ENCODE measurements at places on chromosomes 1 and 21.

DNA sequence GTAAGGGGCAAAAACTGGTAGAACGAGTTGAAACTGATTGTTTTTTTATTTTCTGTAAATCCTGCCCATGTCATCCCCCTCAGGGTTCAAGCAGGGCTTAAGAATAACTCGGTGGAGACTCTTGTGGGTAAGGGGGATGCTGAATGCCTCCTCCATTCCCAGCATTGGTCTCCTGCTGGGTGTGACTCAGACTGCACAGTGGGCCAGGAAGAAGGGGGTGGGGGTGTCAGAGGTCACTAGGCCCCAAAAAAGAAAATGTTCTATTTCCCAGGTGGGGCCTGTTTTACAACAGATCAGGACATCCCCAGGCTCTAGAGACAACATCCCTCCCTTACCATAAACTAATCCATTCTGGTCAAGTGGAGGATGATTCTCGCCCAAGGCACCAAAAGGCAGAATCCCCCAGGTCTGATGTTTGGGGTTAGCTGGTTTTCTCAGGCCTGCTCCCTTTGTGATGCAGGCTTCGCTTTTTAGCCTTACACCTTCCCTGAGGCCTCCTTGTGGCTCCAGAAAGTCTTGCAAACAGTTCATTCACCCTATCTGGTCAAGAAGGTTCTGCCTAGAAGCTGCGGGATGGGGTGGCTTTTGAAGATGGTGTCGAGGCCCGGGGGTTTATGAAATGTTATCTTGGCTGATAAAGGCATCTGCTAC, 10.7 kb upstream of the GRHL3 start:
- no peak for DNase-seq

GRCh38 chr1:202661136-202661845, 49.0 kb downstream of the SYT2 start:
- no peak for DNase-seq

DNA sequence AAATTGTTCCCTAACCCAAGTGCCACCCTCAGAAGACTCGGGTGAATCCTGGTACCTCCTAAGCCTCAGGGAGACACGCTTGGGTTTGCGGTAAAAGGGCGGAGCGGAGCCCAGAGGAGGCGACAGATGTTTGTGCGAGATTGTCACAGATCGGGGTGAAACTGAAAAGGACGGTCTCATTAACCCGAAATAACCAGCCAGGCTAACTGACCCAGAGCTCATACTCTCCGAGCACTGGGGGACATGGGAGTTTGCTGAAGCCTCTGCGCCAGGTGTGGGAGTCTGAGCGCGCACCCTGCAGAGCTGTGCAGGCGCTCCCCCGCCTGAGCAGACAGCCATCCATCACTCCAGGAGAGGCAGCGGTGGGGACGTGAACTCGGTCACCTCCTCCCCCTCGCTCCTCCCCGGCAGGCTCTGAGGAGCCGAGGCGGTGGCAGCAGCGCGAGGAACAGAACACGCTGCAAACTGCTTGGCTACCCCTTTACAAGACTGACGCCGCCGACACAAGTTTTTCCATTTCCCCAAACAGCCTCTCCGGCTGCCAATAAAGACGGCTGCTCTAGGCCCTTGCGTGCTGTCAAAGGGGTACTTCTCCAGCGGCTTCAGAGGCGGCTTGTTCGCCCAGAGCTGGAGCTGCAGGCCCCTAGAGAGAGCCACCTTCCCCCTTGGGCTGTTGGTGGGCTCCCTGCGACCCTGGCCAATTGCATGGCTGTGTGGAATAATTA, 43.5 kb downstream of the RRAGC start:
- peak; percentile 13 for DNase-seq

- no peak for DNase-seq
These were observed 120.7 kb downstream of the LMX1A start for GRCh38 chr1:165235777-165236291.

DNA sequence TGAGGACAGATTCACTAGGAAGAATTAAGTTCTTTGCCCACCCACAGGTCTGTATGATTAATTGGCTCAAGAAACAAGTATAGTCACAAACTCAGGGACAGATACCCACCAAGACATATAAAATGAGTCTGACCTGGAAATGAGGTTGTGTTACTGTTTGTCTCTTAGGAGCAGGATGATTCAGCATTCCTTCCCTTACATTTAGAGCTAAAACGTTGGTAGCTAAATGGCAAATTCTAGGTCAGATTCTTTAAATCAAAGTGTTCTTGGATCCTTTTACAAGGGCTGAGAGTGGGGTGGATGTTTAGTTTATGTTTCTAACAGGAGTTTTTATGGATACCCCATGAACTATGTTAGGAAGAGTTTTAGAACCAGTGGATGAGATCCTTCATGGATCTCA, 4.7 kb downstream of the RIMKLA start:
- DNase-seq = no peak

DNA sequence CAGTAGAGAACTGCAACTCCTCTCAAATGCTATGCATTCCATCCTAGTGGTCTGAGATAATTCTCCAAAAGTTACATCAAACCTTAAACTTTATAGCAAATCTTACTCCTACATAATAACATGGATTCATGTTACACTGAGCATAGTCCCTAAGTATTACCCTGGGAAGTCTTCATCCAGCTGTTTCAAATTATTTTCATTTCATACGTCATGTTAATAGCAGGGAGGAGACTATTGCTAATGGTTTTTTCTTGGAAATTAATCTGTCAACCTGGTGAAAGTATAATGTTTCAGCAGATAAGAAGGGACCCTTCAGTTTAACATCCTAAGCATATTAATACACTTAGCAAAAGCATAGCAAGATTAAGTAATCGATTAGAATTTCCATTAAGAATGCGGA, 318.1 kb downstream of the USP25 start:
- DNase-seq = no peak

GRCh38 chr1:86773341-86774288, 69.2 kb downstream of the SH3GLB1 start:
- no peak for DNase-seq

GRCh38 chr1:219883400-219884332, 44.7 kb downstream of the SLC30A10 start:
- DNase-seq = no peak

GRCh38 chr1:26358411-26359384, 4.8 kb upstream of the CRYBG2 start:
- no peak for DNase-seq

DNA sequence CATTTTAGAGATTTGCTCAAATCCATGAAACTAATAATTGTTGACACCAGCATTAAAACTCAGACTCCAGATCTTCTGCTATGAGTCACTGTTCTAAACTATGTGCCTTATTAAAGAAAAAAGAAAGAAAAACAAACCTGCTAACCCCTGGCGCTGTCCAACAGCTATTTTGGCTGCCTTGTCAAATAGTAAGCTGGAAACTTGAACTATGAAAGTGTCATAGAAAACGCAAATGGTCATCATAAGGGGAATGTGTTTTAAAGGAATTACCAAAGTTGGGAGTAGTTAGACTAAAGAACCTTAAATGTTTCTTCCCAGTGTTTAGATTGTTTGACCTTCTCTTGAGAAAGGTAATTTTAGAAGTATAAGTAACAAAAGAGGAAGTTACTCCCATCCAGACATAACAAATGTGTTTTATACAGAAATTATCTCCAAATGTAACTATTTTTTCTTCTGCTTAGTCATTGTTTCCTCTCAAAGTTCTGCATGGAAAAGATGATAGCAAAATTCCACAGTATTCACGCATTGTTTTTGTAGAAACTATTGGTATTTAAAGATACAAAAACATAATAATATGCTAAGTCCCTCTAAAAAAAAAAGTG, 272.4 kb downstream of the TPR start:
- DNase-seq = no peak

- DNase-seq = no peak
These were observed 9.7 kb upstream of the UMODL1 start for GRCh38 chr21:42061195-42061985.

GRCh38 chr1:231865331-231865730, 238.7 kb downstream of the DISC1 start:
- no peak for DNase-seq

GRCh38 chr1:160876311-160876710, 8.7 kb downstream of the ITLN1 start:
- no peak for DNase-seq

GRCh38 chr1:212591922-212592321, 16.6 kb upstream of the ATF3 start:
- DNase-seq = no peak

GRCh38 chr1:239276051-239276450, 110.3 kb upstream of the CHRM3 start:
- DNase-seq = no peak

GRCh38 chr1:199691540-199691939, 336.0 kb upstream of the NR5A2 start:
- DNase-seq = no peak

All from hindlimb muscle (tissue), 1 donor.